Activated CD4-positive, alpha-beta T cell treated with anti-CD3 and anti-CD28 coated beads, Interleukin-2, amount 50 U/mL, for 48 hours (primary cell): ENCODE measurements at places on chromosomes 11 and 22.

- no peak for DNase-seq
Observed at GRCh38 chr11:119384332-119384731, 2.8 kb upstream of the USP2 start.

DNA sequence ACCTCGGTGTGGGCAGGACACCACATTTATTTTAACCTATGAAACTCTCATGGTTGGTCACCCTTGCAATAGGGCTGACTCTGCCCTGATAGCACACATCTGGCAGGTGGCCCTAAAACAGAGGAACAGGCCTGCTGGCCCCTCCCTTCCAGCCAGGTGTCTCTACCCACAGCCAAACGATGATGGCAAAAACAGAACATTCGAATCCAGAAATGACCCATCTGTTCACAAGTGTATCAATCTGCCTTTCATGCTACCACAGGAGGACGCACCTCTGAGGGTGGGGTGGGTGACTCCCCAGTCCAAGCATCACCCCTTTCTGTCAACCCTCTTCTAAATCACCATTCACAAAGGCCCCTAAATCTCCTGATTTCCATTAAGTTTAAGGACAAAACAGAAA lies 118.1 kb downstream of the ETS1 start:
- DNase-seq = no peak

- no peak for DNase-seq
Observed at GRCh38 chr11:118006153-118006534, 19.9 kb downstream of the IL10RA start.

DNA sequence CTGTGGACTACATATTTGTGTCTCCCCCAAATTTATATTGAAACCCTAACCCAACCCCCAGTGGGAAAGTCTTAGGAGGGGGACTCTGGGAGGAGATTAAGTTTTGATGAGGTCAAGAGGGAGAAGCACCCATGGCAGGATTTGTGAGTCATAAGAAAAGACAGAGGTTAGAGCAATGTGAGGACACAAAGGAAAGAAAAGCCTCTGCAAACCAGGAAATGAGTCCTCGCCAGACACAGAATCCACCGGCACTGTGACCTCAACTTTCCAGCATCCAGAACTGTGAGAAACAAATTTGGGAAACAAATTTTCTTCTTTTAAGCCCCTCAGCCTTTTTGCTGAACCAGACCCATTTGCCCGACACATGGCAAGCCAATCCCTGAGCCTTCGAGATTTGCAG lies 397.0 kb downstream of the NTM start:
- no peak for DNase-seq

- DNase-seq = no peak
Observed at GRCh38 chr11:77806993-77807392, 13.5 kb downstream of the RSF1 start.

- DNase-seq = peak; percentile 24
Observed at GRCh38 chr11:85752201-85752889, 58.6 kb downstream of the SYTL2 start.

DNA sequence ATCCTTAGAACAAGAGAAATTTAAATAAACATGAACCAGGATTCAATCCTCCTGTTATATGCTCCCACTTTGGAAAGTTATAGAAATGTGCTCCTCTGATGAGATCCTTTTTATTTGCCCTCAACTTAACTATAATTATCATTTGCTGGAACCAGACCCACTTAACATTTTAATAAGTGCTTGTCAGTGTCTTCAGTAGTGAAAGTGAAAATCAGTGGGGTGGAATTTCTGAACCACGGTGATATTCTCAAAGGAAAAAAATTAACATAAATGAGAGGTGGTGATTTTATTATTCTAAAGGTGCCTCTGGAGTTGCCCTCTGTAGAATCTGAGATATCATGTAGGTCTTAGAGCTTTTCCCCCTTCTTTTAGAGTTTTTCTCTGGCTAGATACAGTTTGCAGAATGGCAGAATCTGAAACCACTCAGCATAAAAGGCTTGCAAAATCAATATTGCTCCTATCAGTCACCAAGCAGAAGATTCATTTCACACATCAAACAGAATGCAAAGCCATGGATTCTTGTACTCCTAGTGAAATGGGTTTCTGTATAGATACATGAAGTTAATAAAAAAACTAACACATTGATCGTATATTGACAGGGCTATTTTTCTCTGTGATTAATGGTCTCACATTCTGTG lies 213.2 kb downstream of the LUZP2 start:
- DNase-seq = no peak

DNA sequence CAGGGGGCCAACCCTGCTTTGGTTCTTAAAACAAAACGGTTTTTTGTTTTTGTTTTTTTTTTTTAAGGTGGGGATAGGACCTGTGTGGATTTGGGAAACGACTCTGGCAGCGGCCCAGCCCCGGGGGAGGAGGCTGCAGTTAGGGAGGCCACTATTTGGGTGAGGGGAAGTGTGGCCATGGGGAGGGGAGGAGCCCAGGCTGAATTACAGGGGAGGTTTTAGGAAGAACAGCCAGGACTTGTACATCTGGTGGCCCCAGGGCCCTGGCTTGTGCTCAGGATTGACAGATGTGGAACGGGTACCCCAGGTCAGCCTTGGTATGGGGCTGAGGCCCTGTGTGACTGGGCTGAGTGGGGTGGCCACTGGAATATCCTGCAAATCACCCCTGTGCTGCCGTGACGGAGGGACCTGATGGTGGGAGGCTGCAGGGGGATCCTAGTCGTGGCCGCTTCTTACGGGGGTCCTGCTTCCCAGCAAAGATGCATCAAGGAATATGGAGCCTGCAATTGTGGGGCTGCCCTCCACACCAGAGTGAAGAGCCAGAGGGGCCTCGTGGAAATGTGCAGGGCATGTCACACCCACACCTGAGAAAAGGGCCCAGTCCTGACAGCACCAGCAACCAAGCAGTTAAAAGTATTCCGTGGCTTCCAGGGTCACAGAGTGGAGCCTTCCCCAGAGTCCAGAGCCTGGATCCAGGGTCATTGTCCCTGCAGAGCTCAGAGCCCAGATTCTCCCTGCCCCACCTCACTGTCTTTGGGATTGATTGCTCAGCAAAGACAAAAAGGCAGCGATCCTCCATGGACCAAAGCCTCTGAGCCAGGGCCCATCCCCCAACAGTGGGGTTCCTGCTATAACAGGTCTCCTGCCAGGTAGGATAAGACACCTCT lies 55.2 kb upstream of the WNT7B start:
- DNase-seq = no peak

DNA sequence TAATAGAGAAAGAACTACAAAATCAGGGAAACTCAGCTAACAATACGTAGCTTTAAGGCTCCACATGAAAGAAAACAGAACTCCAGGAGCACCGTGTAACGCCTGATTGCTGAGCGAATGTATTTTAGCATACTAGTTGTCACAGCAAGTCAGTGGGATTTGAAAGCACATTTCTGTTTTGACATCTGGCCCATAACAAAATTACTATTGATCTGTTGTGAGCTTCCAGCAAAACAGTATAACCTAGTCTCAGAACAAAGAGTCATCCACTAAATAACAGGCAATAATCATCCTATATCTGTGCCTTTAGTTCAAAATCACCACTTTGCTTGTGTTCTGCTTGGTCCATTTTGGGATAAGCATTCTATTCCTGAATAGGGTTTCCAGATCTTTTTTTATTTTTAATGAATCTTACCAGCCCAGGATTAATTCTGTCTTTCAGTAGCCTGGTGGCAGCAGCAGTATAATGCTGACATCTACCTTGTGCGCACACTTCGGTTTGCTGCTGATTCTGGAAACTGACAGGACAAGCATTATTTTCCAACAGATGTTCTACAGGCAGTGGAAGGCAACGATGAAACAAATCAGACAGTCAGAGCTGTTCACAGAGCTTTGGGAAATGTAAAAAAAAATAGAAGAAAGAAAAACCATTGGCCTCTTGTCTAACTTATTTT lies 66.2 kb downstream of the CADM1 start:
- DNase-seq = no peak

DNA sequence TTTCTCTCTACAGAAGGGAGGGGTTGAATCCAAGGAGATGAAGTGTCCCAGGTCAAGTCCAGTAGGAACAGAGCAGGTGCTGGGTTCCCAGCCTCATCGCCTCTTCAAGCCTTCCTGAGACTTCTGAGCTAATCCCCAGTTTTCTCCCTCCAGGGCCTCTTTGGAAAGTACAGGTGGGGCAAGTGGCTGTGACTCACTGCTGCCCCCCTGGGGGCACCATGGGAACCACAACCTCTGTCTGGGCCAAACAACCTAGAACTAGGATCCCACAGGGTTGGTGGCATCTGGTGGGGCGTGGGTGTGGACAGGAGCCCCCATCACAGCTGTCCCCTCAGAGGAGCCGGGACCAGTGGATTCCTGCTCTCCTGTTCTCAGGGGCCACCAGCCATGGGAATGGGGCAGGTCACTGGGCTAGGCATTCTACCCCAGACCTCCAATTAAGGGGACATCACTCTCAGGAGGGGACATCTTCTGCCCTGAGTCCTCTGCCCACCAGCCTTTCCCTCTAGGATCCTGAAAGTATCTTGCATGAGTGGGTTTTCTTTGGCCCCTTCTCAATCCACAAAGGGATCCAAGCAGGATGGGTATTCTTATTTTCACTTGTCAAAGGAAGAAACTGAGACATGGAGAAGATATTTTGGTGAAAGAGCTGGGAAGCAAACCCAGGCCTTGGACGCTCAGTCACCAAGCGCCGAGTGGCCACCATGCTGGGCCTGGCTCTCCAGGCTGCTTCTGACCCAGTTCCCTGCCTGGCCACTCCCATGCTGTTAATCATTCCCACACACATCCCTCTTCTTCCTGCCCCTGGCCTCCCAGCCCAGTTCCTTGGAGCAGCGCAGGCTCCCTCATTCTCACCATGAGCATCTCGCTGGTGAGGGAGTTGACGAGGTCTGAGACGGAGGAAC lies 23.8 kb downstream of the LRRC10B start:
- peak; percentile 62 for DNase-seq

DNA sequence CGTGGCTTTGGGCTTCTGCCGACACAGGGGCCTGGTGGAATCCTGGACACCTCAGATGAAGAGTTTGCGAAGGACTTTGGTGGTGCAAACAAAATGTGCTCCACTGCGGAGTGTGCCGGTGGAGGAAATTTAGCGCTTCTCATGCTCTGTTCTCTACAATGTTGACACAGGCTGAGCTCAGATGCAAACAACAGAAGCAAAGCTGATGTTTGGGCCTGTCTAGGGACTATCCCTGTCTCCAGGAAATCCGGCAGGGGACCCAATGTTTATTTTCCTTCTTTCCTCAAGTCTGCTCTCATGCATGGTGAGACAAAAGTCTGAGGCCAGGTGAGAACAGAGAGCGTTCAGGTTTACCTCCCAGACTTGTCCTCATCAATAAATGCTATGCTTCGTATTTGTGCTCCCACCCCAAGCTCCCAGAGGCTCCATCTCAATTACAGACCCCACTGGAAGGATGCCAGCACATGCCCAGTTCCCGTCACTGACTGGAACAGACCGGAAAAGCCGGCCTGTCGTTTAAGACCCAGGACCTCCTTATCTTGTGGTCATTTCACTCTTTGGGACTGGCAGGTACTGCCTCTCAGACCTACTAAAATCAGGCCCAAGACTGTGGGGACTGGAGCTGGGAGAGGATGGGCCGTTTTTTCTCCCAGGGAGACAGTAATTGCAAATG lies 105.7 kb upstream of the B3GAT1 start:
- no peak for DNase-seq

DNA sequence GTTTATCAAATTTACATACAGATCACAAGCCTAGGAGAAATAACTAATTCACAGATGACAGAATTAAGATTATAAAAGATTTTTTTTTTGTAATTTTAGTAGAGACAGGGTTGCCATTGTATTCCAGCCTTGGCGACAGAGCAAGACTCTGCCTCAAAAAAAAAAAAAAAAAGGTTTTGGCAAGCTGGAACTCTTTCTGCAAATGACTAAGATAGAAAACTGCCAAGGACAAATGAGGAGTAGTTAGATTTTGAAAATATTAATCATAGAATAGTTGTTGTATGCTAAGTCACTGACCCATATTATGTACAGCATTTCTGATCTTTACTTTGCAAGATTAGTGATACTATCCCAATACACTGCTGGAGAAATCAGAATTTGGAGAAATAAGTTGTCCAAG lies 99.2 kb downstream of the C11orf65 start:
- DNase-seq = no peak

DNA sequence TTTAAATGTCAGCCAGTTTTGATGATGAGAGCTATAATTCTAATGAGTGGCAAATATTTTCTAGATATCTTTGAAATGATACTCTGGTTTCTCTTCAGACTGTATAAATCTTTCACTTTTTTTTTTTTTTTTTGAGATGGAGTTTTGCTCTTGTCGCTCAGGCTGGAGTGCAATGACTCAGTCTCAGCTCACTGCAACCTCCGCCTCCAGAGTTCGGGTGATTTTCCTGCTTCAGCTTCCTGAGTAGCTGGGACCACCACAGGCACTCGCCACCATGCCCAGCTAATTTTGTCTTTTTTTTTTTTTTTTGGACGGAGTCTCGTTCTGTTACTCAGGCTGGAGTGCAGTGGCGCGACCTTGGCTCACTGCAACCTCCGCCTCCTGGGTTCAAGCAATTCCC lies 113.6 kb downstream of the TEAD1 start:
- no peak for DNase-seq

- DNase-seq = no peak
Observed at GRCh38 chr11:87719326-87720073, 455.7 kb downstream of the RAB38 start.
